Fibroblast of lung (primary cell): ENCODE measurements at places on chromosomes 2 and 18. TPM values are rescaled to one million over a fixed set of nuclear protein-coding genes. Genes with fewer than 3 reads are reported as not detected.

The KCNIP3 gene
- total RNA-seq: 1.5 and 1.7 TPM in 2 replicates

The CEP192 gene
- 32.7 and 32.9 TPM in 2 replicates for total RNA-seq

The NOL4 gene
- total RNA-seq: not detected in 2 replicates

The HOXD8 gene
- total RNA-seq: not detected in 2 replicates

The TMEM185B gene
- total RNA-seq: 25.2 and 25.9 TPM in 2 replicates

The TEX44 gene
- total RNA-seq: not detected in 2 replicates

The TRIM43 gene
- total RNA-seq: not detected in 2 replicates

The C2orf66 gene
- total RNA-seq: 0.17 and 0.26 TPM in 2 replicates

The GRB14 gene
- total RNA-seq: 0.26 and 0.33 TPM in 2 replicates

The C2orf80 gene
- total RNA-seq: not detected in 2 replicates
